ENCODE measurements at places on chromosomes 3 and 15. TPM values are rescaled to one million over a fixed set of nuclear protein-coding genes. Genes with fewer than 3 reads are reported as not detected.

The IMPG2 gene
- total RNA-seq, result 0.18 TPM

The IP6K2 gene
- 57.8 TPM for total RNA-seq

The SPESP1 gene
- 1.1 TPM for total RNA-seq

The HES1 gene
- 11.3 TPM for total RNA-seq

Measured in activated CD4-positive, alpha-beta memory T cell treated with anti-CD3 and anti-CD28 coated beads, Interleukin-2, amount 10 ng/mL, durations not matched to agents 7 days and 5 days (primary cell).